ENCODE measurements at places on chromosomes 4 and X. TPM values are rescaled to one million over a fixed set of nuclear protein-coding genes. Genes with fewer than 3 reads are reported as not detected.

DNA sequence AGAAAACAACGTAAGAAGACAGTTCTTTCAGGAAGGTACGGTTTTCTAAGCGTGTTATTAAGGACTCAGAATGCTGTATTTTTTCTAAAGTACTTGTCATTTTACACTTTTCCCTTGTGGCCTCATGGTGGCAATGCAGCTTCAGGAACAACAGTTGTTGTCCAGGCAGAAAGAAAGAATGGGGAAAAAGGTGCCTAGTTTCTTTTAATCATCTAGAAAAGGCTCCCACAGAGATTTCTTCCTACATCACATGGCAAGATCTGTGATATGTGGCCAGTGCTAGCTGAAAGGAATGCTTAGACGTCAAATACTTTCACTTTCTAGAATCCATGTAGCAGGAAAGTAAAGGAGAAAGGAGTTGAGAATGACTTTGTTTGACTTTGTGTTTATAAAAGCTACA lies 49.0 kb upstream of the TRAM1L1 start:
- no peak for DNase-seq
- H3K4me1 ChIP-seq, result no peaks in the 10 kb centered on the region
- H3K4me3 ChIP-seq, result no peak overlapping the region
- H3K36me3 ChIP-seq, result no peaks in the 10 kb centered on the region
- no peaks in the 10 kb centered on the region for H3K27me3 ChIP-seq

DNA sequence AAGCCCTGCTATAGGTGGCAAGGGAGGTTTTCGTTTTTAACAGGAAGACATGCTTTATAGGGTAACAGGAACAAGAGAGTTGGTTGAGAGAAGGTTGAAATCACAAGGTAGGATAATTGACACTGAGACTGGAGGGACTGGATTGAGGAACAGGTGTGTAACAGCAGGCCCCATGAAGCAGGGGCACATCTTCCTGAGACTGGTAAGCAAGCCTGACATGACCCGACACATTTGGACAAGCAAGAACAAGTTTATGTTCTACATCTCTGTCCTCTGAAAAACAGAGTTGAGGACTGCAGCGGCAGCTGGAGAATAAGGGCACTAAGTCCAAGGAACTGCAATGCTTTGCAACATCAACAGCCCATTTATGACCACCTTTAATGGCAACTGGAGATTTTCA lies 5.2 kb downstream of the RPS4X start:
- DNase-seq, result no peak
- H3K36me3 ChIP-seq, result peaks cover 92% of the 10 kb centered on the region
- H3K27me3 ChIP-seq, result no peaks in the 10 kb centered on the region
- no peak overlapping the region for H3K27ac ChIP-seq

Gene LIN54
- total RNA-seq, result 15.3 TPM

DNA sequence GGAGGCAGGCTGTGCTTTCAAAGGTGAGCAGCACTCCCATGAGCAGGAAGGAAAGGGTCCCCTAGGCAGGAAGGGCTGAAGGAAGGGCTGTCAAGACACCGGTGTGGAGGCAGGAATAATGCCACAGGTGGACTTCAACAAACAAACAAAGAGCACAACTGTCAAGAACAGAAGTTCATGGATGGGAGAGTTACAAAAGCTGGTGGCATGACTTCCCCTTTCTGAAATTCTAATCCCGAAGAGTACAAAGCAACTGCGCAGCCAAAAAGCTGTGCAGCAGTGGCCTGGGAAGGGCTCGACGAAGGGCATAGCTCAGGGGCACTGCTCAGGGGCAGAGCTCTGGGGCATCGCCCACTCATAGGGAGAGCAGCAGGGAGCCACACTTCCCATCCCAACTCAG lies 582.3 kb upstream of the DIPK2B start:
- no peaks in the 10 kb centered on the region for H3K4me1 ChIP-seq
- H3K27me3 ChIP-seq, result no peaks in the 10 kb centered on the region
- H3K27ac ChIP-seq, result no peak overlapping the region
- no peaks in the 10 kb centered on the region for H3K36me3 ChIP-seq
- peak; percentile 69 for DNase-seq

DNA sequence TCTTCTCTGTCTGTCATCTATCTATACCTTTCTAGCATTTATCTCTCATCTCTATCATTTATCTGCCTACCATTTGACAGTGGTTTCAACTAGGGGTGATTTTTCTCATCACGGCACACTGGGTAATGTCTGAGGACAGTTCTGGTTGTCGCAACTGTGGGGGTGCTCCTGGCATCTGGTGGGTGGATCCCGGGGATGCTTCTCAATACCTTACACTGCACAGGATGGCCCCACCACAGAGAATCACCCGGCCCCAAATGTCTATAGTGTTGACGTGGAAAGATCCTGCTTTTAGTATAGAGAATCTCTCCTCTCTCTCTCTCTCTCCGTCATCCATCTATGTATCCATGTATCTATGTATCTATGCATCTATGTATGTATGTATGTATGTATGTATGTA lies 7.2 kb downstream of the P2RY8 start:
- H3K4me1 ChIP-seq, result peaks cover 18% of the 10 kb centered on the region
- DNase-seq, result no peak
- H3K36me3 ChIP-seq, result no peaks in the 10 kb centered on the region
- H3K27ac ChIP-seq, result no peak overlapping the region
- H3K4me3 ChIP-seq, result no peak overlapping the region
- H3K27me3 ChIP-seq, result no peaks in the 10 kb centered on the region

DNA sequence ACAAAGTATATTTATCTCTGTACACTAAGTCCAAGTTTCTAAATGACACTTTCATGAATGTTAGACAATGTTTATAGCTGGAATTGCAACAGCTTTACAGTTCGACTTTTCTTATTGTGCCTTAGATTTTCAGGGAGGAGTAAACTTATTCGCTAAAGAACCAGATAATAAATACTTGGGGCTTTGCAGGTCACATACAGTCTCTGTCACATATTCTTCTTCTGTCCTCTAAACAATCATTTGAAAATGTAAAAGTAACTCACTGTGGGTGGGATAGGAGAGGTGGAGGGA lies 132.6 kb downstream of the SPRY1 start:
- no peaks in the 10 kb centered on the region for H3K36me3 ChIP-seq
- no peak overlapping the region for H3K27ac ChIP-seq
- DNase-seq, result no peak
- H3K4me3 ChIP-seq, result no peak overlapping the region

- peak overlapping the region; percentile 41 for H3K27ac ChIP-seq
- no peaks in the 10 kb centered on the region for H3K27me3 ChIP-seq
- H3K36me3 ChIP-seq, result no peaks in the 10 kb centered on the region
Measured at GRCh38 chr4:42339935-42340406, 57.3 kb upstream of the SHISA3 start.

Gene MAP3K15
- total RNA-seq, result 9.4 TPM

DNA sequence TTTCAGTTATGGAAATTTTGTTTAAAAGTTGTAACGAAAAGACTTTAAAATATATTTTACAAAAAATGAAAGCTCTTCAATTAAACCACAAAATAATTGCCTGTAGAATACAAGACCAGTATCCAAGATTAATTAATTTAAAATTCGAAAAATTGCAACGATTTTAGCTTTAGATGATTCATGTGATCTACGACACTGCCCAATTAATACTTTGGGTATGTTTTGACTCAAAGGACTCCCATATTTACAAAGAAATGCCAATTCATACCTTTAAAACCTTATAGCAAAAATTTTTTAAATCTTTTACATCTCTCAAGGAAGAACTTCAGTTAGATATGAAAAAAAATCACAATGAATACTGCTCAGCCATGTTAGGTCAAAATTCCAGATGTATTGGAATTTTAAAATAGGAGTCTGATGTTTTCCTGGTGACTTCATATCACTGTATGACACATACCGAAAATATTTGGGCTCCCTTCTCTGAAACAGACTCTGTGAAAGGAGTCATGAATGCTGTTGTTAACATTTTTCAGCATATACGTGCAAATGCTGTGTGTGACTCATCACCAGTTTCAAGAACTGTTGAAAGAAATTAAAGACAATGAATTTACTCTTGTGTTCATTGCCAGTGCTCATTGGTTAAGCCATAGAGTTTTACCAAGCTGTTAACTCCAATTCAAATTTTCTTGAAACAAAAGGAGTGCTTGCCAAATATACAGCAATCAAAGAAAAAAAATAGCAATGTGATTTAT lies 13.8 kb upstream of the SMS start:
- no peak for DNase-seq
- H3K4me1 ChIP-seq, result no peaks in the 10 kb centered on the region
- no peak overlapping the region for H3K4me3 ChIP-seq
- H3K36me3 ChIP-seq, result no peaks in the 10 kb centered on the region

Gene TMEM35A
- total RNA-seq, result 0.60 TPM

GRCh38 chr4:17447675-17448298 lies 64.1 kb downstream of the QDPR start:
- no peaks in the 10 kb centered on the region for H3K36me3 ChIP-seq
- H3K4me3 ChIP-seq, result no peak overlapping the region
- no peaks in the 10 kb centered on the region for H3K4me1 ChIP-seq
- H3K27ac ChIP-seq, result no peak overlapping the region
- H3K27me3 ChIP-seq, result no peaks in the 10 kb centered on the region

- H3K4me3 ChIP-seq, result no peak overlapping the region
- H3K27ac ChIP-seq, result no peak overlapping the region
- H3K27me3 ChIP-seq, result no peaks in the 10 kb centered on the region
- H3K4me1 ChIP-seq, result no peaks in the 10 kb centered on the region
Measured at GRCh38 chr4:150368667-150369066, 213.3 kb upstream of the MAB21L2 start.

Gene UGT2B17
- total RNA-seq, result 0.69 TPM

DNA sequence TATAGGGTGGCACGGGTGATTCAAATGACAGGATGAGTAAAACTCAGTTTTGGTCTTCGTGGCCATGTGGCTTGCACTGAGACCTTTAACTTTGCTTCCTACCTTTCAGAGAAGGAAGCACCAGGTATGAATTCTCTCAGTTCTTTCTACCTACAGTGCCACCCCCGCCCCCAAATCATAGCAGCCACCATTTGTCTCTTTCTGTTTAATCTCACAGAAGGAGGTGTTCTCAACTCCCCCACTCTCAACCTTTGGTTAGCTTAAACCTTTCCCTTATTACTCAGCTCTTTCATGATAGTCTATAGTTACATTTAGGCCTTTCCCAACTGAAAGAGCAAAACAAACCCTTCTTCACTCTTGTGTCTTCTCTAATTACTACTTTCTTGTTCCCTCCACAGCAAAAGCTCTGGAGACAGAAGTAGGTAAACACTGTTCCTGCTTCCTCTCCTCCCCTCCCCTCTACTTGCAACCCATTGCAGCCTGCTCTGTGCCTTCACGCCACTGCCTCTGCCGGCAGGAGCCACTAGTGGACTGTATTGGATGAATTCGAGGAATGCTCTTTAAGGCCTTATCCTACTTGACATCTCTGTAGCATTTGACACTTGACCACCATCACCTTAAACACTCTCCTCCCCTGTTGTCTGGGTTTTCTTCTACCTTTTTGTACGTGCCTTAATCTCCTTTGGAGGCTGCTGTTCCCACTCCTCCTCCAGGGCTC lies 123.7 kb downstream of the AFF1 start:
- H3K27me3 ChIP-seq, result no peaks in the 10 kb centered on the region
- no peak for DNase-seq
- H3K4me1 ChIP-seq, result peaks cover 17% of the 10 kb centered on the region
- H3K4me3 ChIP-seq, result no peak overlapping the region
- no peaks in the 10 kb centered on the region for H3K36me3 ChIP-seq
- H3K27ac ChIP-seq, result peak overlapping the region; percentile 44

Gene ATP2B3
- total RNA-seq, result not detected

DNA sequence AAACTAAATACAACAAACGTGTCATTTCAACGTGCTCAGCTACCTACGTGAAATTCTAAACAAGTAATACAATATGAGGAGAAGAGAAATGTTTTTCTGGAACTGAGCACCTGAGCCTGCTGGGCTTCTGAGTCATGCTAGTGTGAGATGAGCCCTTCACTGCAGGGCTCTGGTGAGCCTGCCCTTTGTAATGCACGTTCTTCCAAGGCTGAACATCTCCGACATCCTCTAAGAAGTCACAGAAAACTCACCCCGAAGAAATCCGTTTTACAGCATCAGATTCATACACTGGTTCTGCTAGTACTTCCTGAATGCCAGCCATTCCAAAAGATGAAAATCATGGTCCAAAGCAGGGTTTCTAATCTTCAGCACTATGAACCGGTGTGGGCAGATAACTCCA lies 157.1 kb downstream of the AMELX start:
- H3K27ac ChIP-seq, result no peak overlapping the region
- H3K36me3 ChIP-seq, result no peaks in the 10 kb centered on the region
- H3K27me3 ChIP-seq, result no peaks in the 10 kb centered on the region
- H3K4me1 ChIP-seq, result no peaks in the 10 kb centered on the region
- no peak overlapping the region for H3K4me3 ChIP-seq

Gene KLKB1
- 0.67 TPM for total RNA-seq

Gene PDE6B
- total RNA-seq, result 18.1 TPM
